AG04449 (cell line): ENCODE measurements at places on chromosomes 4 and X.
A peak's percentile ranks its signal among the peaks of the same experiment; 100 is the strongest.

- DNase-seq = no peak
Observed at GRCh38 chrX:85012098-85012497, 8.4 kb downstream of the APOOL start.

DNA sequence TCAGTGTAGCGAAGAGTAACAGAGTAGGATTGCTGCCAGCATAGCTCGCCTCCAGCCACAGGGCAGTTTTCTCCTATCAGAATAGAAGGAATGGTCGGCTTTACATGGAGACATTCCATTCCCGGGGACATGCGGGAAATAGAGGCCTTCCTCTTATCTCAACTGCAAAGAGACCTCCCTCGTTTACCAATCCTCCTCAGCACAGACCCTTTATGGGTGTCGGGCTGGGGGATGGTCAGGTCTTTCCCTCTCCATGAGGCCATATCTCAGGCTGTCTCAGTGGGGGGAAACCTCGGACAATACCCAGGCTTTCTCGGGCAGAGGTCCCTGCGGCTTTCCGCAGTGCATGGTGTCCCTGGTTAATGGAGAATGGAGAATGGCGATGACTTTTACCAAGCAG lies 285.0 kb downstream of the ASMT start:
- no peak for DNase-seq

DNA sequence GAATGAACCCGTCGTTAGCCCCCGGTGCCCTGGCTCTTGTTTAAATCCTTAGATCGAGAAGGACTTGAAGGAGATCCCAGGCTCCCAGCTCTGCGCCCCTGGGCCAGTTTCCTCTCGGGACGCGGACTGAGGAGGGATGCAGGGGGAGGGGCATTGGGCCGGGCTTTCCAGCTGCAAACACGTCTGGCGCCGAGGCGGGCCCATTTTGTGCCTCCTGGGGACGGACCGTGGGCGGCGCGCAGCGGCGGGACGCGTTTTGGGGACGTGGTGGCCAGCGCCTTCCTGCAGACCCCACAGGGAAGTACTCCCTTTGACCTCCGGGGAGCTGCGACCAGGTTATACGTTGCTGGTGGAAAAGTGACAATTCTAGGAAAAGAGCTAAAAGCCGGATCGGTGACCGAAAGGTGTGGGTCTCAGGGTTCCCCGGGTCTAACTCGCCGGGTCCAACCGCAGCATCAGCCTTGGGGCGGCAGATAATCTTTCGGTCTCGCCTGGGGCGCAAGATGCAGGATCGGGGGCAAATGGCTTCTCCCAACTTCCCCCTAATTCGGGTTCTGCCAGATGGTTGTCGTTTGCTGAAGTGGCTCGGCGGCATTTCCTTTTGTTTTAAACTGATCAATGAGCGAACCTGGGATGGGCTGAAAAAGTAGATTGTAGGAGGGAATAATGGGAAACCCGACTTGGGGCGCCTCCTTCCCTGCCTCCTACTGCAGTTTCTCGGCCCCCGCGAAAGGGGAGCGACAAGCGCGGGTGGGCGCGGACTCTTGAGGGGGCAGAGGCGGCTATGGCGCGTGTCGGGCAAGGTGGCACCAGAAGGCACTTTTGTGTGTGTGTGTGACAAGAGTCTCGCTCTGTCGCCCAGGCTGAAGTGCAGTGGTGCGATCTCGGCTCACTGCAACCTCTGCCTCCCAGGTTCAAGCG lies 2.9 kb downstream of the PDGFRA start:
- no peak for DNase-seq

GRCh38 chr4:139764182-139764581 lies 98.6 kb downstream of the MGST2 start:
- no peak for DNase-seq

DNA sequence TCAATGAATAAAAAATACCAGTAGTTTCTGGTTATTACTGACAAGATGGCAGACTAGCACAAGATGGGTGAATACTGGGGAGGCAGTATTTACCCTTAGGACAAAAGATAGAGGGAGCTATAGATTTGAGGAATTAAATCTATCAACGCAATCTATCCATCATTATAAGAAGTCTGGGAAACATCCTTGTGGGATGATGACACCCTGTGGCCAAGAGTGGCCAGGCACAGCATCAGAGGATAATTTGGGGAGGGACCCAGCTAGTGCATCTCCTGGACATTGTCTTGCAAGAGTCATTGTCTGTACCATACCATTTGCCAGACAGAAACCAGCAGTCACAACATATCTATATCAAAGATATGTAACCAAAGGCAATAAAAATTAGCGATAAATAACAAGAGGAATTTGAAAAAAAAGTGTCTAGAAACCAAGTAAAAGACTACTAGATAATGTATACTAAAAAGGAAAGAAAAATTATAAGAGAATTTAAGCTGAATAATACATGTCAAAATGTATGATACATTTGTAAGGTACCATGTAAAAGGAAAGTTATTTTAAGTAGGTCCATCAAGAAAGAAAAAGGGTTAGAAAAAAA lies 22.9 kb downstream of the KCTD8 start:
- DNase-seq = no peak

DNA sequence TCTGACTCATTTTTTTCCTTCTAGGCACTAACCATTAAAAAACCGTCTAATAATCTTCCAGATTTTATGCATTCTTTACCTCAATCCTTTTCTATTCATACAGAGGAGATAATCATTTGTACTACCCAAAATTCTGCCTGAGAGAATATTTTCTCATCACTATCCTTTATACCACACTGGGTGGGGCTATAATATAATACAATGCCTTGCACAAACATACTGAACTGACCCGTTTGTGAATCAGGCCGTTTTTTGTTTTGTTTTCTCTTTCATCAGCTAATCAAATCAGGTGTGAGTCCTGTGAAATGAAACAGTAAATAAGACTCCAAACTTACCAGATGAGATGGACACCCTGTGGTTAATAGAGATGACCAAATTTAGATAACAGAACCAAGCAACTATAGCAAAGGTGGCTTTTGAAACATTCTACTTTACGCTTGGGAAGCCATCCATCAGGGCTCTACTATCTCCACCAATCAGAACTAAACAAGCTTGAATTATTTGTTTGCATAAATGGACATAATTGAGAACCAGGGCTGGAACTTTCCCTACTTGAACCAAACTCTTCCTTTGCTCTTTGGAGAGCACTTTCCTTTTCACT lies 573.0 kb downstream of the GABRG1 start:
- no peak for DNase-seq

DNA sequence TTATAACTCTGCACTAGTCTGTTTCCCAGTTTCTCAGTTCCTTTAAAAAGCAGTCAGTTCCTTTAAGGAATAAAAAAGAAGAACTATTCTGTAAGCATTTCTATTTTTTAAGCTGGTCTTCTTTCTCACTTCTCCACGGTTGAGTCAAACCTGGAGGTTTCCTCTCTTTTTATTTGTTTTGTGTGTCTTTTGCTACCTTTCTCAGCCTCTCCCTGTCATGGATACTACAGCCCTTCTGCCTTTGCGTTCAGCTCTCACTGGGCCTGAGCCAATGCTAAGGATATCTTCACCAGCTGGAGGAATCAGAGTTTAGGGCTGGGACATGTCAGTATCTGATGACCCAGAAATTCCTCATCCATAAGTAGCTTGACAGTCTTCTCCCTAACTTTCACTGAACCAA lies 49.7 kb upstream of the PRKX start:
- DNase-seq = no peak

- DNase-seq = no peak
Observed at GRCh38 chr4:86313656-86314055, 46.2 kb downstream of the MAPK10 start.

GRCh38 chr4:24471486-24472160 lies 112.7 kb downstream of the DHX15 start:
- no peak for DNase-seq

DNA sequence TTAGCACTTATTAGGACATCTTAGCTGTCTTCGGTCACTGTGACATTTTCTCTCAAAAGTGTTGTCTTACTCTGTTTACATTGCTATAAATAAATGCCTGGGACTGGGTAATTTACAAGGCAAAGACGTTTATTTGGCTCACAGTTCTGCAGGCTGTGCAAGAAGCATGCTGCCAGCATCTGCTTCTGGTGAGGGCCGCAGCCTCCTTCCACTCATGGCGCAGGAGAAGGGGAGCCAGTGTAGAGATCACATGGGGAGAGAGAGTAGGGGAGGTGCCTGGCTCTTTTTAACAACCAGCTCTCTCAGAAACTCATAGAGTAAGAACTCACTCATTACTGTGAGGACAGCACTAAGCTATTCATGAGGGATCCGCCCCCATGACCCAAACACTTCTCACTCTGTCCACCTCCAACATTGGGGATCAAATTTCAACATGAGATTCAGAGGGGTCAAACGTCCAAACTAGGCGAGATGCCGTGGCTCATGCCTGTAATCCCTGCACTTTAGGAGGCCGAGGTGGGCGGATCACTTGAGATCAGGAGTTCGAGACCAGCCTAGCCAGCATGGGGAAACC lies 43.5 kb upstream of the HERC6 start:
- DNase-seq = no peak

- no peak for DNase-seq
Observed at GRCh38 chr4:112473985-112474384, 42.0 kb downstream of the NEUROG2 start.

- no peak for DNase-seq
Observed at GRCh38 chr4:185755451-185755850, 56.5 kb downstream of the SORBS2 start.

DNA sequence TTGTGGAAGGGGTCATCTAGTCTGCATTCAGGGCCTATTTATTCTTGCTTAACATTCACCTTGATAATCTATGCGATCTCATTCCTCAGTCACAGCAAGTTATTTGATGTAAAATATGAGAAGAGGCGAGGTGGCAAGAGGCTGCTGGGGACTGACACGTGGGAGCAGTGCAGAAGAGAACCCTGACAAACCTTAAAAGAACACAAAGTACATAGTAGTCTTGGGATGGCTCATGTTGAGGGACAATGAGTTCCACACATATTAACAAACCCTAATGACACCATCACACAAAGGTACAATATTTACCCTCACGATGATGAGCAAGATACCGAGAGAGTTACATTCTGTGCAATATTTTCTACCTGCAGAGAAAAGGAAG lies 57.5 kb downstream of the MAML3 start:
- no peak for DNase-seq

GRCh38 chrX:63967551-63967950 lies 182.5 kb upstream of the ARHGEF9 start:
- no peak for DNase-seq

GRCh38 chrX:18855919-18856644 lies 127.8 kb downstream of the PHKA2 start:
- DNase-seq = no peak

- peak; percentile 34 for DNase-seq
Observed at GRCh38 chrX:123961268-123962005, at the start of gene STAG2. TSS of gene STAG2 (plus strand) at chrX:123961706. CDS start at chrX:124022628, 60,922 bp downstream.

DNA sequence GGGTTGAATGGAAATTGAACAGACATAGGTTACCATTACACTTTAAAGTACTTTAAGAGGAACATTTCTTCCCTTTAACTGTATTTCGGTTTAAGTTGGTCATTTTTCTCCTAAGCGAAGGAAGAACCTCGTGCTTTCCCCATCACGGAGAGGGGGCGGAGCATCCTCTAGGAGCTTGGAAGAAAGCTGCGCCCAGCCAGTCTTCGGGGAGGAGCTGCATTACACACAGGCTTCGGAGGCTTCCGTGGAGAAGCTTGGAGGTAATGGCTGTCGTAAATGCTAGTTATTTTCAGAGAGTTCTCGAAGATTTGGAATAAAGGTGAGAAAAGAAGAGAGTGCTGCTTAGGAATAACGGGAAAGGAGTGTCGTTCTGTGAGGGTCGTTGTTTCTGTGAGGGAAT lies at the start of gene PWWP3B:
Gene PWWP3B (plus strand): TSS at position 199 of the 400 bp plus-strand sequence. CDS start 37,128 bp downstream, outside the sequence.
- no peak for DNase-seq

DNA sequence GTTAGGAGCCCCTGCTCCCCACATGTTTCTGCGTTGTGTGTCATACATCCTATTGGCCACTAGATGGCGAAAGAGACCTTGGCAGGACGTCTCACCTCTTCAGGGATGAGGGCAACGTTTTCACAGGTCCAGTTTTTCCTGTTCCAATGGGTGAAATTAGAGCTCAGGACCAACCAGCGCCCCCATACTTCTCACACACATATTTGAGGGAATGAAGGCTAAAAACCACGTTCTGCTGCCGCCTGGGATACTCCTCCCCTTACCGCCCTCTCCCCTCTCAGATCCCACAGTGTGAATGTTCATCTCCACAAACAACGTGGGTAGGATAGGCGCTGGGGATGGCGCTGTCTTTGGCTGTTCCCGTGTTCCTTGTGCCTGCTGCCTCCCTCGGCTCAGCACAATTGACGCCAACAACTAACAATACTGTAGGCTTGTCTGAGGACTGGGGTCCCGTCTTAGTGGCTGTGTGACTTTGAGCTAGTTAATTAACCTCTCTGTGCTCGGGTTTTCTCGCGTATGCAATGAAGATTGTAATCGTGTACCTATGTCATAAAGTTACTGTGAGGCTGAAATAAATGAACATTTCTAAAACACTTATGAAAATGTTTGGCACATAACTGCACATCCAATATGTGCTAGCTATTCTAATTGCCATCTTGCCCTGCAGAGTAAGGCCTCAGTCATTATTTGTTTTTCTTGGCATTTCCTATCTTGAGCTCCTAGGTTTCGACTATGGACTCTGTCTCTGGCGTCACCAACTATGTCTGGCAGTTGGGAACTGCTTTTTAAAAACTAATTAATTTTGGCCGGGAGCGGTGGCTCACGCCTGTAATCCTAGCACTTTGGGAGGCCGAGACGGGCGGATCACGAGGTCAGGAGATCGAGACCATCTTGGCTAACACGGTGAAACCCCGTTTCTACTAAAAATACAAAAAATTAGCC lies 181.3 kb upstream of the STK26 start:
- DNase-seq = no peak

GRCh38 chr4:84691170-84691691 lies 108.3 kb downstream of the CDS1 start:
- peak; percentile 82 for DNase-seq

GRCh38 chrX:37796310-37796709 lies 16.5 kb downstream of the CYBB start:
- no peak for DNase-seq

- DNase-seq = no peak
Observed at GRCh38 chr4:119184128-119184527, 28.4 kb upstream of the USP53 start.

DNA sequence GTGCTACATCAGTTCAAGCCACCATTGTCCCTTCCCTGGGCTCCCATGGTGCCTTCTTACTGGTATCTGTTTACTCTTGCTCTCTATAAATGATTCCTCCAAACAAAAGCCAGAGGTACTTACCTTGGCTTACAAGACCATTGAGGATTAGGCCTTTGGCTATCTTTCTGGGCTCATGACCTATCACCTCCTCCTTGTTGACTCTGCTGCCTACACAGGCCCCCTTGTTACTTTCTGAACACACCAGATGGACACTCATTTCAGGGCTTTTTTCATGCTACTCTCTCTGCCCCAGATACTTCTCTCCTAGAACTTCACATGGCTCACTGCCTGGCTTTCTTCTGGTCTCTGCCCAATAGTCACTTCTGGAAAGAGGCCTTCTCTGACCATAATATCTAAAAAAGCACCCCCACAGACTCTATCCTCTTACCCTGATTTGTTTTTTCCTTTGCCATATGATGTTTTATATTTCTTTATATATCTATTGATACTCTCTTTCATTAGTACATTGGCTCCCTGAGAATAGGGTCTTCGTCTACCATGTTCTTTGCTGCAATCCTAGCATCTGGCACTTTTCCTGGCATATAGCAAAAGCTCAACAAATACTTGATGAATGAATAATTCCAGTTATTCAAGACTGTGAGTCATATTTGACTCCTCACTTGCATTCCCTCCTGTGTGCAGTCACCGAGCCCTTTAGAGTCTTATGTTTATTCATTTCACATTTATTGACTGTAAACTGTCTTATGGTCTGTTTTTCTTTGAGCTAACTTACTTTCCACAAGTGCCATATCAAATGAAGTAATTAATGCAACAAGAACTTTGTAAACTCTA lies 27.1 kb upstream of the TAPT1 start:
- DNase-seq = peak; percentile 61
